Nephron progenitor cell (in vitro differentiated cells): ENCODE measurements at places on chromosomes 16 and 17.

- DNase-seq: no peak
These were observed 25.8 kb downstream of the HLF start for GRCh38 chr17:55290492-55291113.

DNA sequence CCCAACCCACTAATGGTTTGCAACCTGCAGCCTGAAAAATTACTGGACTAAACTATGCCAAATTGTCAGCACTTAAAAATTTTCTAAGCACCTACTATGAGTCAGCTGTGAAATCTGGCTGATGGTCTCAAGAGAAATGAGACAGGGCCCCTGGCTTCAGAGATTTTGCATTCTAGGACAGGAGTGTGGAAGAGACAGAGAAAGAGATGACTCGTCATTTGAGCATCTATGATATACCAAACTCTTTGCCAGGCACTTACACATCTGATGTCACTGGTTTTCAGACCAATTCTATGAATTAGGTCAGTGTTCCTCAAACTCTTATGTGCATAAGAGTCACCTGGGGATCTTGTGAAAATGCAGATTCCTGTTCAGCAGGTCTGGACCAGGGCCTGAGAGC lies 44.4 kb downstream of the CLEC19A start:
- DNase-seq: no peak

GRCh38 chr17:27303734-27304133 lies 9.8 kb downstream of the WSB1 start:
- no peak for DNase-seq

GRCh38 chr17:63929860-63930766 lies 2.0 kb downstream of the CD79B start:
- no peak for DNase-seq

GRCh38 chr16:77221482-77221881 lies 22.3 kb downstream of the SYCE1L start:
- no peak for DNase-seq

DNA sequence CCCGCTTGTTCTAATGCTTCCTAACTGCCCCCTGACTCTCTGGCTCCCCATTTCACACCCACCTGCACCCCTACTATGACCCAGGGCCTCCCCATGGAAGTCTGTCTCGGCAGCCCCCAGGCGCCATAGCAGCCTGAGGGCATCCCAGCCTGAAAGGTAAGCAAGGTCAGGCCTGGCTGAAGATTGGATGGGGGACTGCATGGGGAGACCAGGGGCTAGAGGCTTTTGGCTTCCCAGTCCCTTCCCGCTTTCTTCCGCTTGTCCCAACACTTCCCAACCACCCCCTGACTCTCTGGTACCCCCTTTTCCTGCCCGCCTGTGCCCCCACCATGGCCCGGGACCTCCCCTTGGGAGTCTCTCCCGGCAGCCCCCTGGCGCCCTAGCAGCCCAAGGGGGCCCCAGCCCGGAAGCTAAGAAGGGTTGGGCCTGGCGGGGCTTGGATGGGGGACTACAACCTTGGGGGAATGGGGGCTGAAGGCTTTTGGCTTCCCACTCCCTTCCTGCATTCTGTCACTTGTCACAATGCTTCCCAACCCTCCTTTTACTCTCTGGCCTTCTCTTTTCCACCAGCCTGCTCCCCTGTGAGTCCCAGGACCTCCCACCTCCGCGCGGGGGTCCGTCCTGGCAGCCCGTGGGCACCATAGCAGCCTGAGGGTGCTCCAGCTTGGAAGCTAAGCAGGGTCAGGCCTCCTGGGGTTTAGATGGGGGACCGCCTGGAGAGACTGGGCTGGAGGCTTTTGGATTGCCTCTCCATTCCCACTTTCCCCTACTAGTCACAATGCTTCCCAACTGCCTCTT lies 2288.4 kb downstream of the TP53TG3F start:
- DNase-seq: no peak

DNA sequence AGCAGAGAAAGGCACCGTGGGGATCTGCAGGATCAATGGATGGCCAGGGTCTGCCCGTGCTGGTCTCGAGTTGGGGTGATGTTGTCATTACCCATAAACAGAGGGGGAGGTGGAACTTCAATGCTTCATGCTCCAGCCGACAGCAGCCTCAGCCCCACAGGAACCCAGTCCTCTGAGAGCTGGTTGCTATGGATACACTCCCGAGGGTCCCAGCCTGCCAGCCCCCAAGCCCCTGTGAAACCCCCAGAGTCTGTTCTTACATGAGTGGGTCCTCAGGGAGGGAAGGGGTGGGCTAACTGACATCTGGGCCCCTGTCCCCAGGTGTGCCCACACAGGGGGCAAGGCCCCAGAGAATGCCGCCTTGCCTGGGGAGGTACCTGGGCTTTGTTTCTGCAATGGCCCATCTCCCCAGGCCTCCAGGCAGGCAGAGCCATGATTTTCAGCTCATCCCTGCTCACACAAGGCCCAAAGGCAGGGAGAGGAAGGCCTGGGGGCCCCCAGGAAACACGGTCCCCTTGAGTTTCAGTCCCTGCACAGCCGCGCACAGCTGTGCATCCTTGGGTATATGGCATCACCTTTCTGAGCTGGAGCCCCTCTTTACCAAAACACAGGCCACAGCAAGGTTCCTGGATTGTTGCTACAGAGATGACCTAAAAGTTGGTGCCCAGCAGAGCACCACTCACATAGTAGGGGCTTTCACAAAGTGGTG lies 223.7 kb downstream of the ZNF423 start:
- no peak for DNase-seq

DNA sequence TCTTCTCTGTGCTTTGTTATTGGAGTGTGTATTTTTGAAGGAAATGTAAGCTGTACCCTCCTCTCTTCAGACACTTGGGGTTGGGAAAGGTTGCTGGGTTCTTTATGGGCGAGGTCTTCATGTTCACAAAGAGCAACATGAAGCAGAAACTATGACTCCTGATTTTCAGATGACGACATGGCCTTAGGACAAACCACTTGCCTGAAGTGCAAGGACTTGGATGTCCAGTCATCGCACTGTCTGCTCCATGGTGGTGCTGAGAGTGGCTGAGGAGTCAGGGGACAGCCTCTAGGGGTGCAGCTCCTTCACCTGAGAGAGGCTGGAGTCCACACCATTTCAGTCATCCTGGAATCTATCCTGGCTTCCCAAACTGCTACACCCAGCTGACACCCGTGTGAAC lies 183.9 kb upstream of the CDH5 start:
- DNase-seq: no peak

- DNase-seq: no peak
These were observed 22.6 kb downstream of the IST1 start for GRCh38 chr16:71917900-71918299.

GRCh38 chr16:29729116-29729521 lies 16.7 kb downstream of the C16orf54 start:
- DNase-seq: peak; percentile 21

DNA sequence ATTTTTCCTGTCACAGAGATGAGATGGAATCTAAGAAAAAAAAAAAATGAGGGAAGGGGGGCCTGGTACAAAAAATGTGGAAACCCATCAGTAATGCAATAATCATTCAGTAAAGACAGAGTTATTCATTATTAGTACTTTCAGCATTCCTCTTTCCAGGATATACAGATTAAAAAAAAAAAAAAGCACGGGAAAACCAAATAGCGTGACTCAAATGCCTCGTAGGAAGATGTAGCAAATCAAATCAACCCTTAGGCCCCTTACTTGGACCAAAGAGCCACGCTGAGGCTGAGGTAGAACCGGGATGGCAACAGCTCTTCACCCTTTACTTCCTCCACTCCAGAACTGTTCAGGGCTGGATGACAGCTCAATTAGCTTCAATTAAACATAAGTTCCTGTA lies 52.5 kb downstream of the SMG6 start:
- no peak for DNase-seq

DNA sequence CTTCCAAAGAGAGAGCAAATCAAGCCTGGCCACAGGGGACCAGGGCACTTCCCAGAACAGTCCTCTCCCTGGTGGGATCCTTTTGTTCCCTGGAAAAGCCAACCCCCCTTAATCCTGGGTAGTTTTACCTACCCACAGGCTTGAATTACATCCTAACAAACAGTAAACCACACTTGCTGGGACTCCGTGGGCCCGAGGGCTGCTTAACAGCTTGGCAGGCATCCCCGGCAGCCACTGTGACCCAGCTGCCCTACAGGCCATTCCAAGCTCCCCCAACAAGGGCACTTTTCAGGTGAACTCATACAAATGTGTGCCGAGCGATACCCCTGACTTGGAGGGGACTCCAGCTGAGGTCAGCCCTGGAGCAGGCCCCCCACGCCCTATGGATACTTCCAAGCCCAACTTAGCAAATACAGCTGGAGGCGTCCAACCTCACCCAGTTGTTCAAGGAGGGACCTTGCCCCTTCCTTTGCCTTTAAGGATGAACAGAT lies 26.4 kb downstream of the ADCY9 start:
- no peak for DNase-seq

- no peak for DNase-seq
These were observed 4.4 kb downstream of the TMEM204 start for GRCh38 chr16:1537763-1538289.

DNA sequence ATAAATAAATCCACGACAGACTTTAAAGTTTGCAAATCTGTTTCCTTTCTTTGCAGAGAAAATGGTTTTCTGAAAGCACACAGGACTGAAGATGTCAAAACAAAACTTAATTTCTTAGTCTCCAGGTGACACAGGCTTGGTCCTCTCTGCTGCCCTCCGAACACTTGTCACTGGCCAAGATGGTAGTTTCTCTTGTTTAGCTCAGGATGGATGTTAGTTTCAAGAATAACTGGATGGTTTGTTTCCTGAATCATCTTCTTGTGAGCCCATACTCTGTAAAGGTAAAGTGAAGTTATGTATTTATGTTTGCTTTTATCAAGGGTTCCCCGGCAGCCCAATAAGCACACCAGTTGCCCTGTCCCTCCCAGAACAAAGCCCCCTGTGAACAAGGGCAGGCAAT lies 9.9 kb upstream of the FLCN start:
- DNase-seq: no peak

DNA sequence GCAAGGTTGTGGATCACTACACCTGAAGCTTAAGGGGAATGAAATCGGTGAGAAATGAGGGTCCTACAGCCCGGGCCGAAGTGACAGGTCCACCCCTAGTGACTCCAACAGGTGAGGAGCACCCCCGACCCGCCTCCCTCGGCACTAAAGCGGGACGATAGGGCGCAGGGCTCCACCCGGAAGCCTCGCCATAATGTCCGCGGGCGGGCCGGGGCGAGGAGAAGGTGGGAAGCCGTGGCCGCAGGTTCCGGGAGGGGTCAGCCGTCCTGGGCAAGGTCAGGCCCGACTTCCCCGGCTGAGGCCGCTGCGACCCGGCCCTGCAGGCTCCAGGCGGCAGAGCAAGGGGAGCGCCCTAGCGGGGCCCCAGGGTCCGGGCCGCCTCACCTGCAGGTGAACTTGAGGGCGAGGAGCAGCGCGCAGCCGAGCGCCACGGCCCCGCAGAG lies 543 bp downstream of the TXNDC11 start:
- no peak for DNase-seq

DNA sequence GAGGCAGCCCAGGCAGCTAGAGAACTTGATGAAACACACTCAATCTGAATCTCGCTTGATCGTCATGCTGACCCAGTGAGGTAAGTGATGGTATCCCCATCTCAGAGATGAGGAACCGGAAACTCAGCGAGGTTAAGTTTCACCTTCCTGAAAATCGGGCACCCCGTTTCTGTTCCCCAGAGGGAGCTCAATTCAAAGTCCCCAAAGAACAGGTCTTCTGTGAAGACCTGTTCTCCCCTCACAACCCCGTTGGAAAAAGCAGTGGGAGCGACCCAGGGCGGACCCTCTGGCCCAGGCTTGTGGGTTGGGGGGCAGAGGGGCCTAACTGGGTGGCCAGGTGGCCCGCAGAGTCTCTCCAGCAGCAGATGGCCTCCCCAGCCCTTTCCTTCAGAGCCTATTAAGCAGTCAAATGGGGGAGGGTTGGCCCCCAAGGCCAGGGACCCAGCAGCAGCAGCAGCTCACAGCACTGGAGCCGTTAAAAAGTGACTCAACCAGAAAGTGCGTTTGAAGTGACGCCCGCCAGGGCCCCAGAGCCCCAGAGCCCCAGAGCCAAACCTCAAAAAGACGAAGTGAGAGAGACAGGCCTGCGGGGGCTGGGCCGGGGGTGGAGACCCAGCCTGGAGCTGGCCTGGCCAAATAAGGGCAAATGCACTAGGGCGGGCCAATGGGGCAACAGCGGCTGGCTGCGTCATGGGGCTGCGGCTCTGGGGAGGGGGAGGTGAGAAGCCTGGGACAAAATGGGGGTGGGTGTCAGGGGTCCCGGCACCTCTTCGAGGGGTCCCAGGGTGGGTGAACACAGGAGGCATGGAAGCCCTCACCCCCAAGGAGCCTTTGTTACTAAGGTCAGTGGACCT lies 9.2 kb upstream of the TSPOAP1 start:
- peak; percentile 68 for DNase-seq

DNA sequence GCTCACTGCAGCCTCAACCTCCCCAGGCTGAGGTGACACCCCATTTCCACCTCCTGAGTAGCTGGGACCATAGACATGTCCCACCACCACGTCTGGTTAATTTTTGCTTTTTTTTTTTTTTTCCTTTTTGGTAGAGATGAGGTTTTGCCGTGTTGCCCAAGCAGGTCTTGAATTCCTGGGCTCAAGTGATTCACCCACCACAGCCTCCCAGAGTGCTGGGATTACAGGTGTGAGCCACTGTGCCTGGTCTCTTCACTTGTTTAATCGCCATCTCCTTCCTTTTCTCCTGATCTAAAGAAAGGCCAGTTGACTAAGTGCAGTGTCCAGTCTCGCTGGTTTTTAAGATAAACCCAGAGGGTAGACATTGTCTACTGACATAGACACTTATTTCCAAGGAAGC lies 152.0 kb downstream of the C16orf95 start:
- DNase-seq: no peak

- no peak for DNase-seq
These were observed 36.2 kb downstream of the CDRT4 start for GRCh38 chr17:15431196-15431595.

- DNase-seq: no peak
These were observed 32.9 kb downstream of the BAHCC1 start for GRCh38 chr17:81428121-81428515.

- DNase-seq: no peak
These were observed 314 bp upstream of the ITGA2B start for GRCh38 chr17:44389723-44390202.

DNA sequence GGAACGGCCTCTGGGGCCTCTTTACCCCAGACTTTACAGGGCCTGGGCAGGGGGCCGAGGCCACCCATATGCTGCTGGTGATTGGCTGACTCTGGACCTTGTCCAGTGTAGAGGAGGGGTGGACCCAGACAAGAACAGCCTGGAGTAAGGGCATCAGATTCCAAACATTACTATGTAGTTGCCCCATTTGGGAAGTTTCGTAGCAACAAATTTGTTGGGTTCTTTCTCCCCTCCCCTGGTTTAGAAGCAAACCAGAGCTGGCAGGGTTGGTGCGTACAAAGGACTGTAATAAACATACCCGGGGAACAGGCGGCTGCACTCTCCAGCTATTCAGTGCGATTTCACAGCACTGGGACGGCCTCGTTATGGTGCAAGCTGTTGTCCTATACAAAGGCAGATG lies 145.5 kb downstream of the NTN1 start:
- DNase-seq: no peak

GRCh38 chr16:14175086-14175485 lies 104.0 kb downstream of the MRTFB start:
- no peak for DNase-seq
